ENCODE measurements at places on chromosomes 4 and X. TPM values are rescaled to one million over a fixed set of nuclear protein-coding genes. Genes with fewer than 3 reads are reported as not detected.

NLRP2B gene
- total RNA-seq: not detected

GPR34 gene
- total RNA-seq: not detected

MSANTD1 gene
- total RNA-seq: 1.6 TPM

DNA sequence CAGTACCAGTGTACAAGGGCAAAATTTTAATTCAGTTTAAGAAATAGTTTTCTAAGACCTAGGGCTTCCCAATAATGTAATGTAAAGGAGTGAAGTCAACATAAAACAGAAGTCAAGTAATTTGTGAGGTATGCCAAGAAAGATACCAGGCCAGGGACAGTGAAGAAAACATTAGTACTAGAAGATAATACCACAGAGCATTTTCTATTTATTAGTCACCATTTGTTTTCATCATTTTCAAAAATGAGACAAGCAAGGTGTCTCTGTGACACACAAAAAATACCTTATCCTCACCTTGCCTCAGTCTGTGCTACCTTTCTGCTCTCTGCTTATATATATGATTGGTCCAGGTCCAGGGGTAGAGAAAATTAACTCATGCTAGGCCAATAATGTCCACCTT, 46.8 kb downstream of the VEGFC start:
- DNase-seq: no peak

DNA sequence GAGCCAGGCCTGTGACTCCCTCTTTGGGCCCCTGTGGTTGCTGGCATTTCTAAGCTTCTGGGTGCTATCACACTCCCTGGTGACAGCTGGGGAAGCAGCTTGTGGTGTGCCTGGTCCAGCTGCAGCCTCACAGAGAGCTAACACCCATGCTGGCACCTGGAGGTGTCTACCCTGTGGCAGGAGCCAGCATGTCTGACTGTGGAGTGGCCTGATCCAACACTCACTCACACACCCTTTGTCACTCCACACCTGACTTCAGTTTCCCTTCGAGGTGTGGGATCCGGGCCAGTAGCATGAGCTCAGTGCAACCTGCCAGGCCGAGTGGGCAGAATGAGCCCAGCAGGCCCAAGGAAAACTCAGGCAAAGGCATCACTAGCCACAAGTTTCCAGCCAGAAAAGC, 67.5 kb downstream of the TECRL start:
- DNase-seq: no peak

DNA sequence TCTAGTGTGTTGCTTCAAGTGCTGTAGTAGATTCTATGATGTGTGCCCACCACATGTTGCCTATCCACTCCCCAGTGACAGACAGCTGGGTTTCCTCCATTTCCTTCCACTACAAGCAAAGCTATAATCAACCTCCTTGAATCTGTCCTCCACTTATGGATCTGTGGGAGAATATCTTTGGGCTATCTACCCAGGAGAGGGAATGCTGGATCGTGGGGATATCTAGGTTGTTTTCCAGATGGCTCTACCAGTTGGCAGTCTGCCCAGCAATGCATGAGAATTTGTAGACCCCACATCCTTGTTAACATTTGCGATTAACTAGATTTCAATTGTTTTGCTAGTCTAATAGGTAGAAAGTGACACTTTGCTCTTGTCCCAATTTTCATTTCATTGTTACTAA, 10.3 kb downstream of the NMU start:
- no peak for DNase-seq

GRCh38 chrX:115606861-115607260, 45.9 kb downstream of the PLS3 start:
- no peak for DNase-seq

DNA sequence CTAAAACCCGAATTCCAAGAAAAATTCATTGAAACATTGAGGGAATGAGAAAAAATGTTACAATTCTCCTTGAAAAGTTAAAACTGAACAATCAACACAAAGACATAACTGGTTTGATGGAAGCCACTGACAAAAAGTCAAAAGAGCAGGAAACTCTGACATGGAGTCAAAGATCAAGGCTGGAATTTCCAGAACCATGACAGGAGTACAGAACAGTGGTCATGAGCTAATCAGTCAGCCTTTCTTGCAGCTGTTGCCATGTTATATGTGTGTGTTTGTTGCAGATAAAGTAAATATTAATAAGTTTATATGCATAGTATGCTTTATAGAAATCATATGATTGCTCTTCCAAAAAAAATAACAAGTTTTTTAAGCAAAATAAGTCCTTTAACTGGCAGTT, 184.7 kb upstream of the HCCS start:
- no peak for DNase-seq

GRCh38 chrX:48695534-48695896, 1.0 kb upstream of the SUV39H1 start:
- no peak for DNase-seq

DNA sequence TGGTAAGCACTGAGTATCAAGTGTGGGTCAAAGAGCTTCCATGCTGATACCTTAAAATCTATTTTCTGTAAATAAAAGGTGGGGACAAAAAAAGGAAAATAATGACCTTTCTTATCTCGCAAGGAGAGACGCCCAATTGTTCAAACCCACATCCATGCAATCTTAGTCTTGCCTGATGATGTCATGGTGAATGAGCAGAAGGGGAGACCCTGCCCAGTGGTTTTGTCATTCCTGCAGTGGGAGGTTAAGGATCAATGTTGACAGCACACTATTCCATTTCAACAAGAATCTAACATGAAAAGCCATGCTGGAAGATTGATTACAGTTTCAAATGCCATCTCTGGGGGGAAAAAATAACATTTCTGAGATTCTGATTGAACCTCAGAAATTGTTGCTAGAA, 40.7 kb upstream of the PUDP start:
- no peak for DNase-seq

Data from Calu3 (cell line).